ENCODE measurements at places on chromosomes 2 and 18. TPM values are rescaled to one million over a fixed set of nuclear protein-coding genes. Genes with fewer than 3 reads are reported as not detected.

HAAO gene
- not detected for total RNA-seq

TCF23 gene
- not detected for total RNA-seq

SAP130 gene
- total RNA-seq, result 13.2 TPM

C2orf92 gene
- total RNA-seq, result 0.81 TPM

SH3RF3 gene
- 0.40 TPM for total RNA-seq

CFAP65 gene
- total RNA-seq, result 0.15 TPM

TDRD15 gene
- total RNA-seq, result not detected

WDR35 gene
- total RNA-seq, result 14.1 TPM

ZBTB7C gene
- 0.05 TPM for total RNA-seq

REG3G gene
- not detected for total RNA-seq

PLEKHA3 gene
- 11.1 TPM for total RNA-seq

CHRND gene
- total RNA-seq, result not detected

DRC1 gene
- total RNA-seq, result 0.29 TPM

MGAT4A gene
- total RNA-seq, result 1.3 TPM

PIEZO2 gene
- 0.74 TPM for total RNA-seq

PPIL3 gene
- total RNA-seq, result 24.9 TPM

SMYD1 gene
- not detected for total RNA-seq

ELOA2 gene
- total RNA-seq, result not detected

CD8B2 gene
- not detected for total RNA-seq

MAPRE2 gene
- total RNA-seq, result 17.0 TPM

SERPINB12 gene
- total RNA-seq, result not detected

NPHP1 gene
- total RNA-seq, result 7.2 TPM

CTNNA2 gene
- 0.22 TPM for total RNA-seq

DCDC2C gene
- 0.24 TPM for total RNA-seq

INSIG2 gene
- 12.1 TPM for total RNA-seq

ING5 gene
- total RNA-seq, result 23.5 TPM

COPS7B gene
- 41.5 TPM for total RNA-seq

TNFAIP6 gene
- 3.0 TPM for total RNA-seq

NT5DC4 gene
- total RNA-seq, result not detected

TTC39C gene
- 11.4 TPM for total RNA-seq

FBXO48 gene
- total RNA-seq, result 0.71 TPM

TEX44 gene
- total RNA-seq, result not detected

UNC80 gene
- not detected for total RNA-seq

TXNDC9 gene
- total RNA-seq, result 43.9 TPM

CERKL gene
- total RNA-seq, result 0.30 TPM

HSBP1L1 gene
- 9.4 TPM for total RNA-seq

GAREM1 gene
- 2.2 TPM for total RNA-seq

IL36A gene
- total RNA-seq, result not detected

MPPE1 gene
- total RNA-seq, result 22.2 TPM

RND3 gene
- total RNA-seq, result 55.6 TPM

UGT1A10 gene
- 0.26 TPM for total RNA-seq

AOX1 gene
- total RNA-seq, result 2.9 TPM

CPS1 gene
- total RNA-seq, result 8.6 TPM

MAB21L4 gene
- 0.15 TPM for total RNA-seq

RPL31 gene
- total RNA-seq, result 2,173 TPM

CXXC1 gene
- total RNA-seq, result 42.8 TPM

AQP12A gene
- total RNA-seq, result not detected

IL1R1 gene
- 34.5 TPM for total RNA-seq

MC4R gene
- not detected for total RNA-seq

QPCT gene
- 18.6 TPM for total RNA-seq

GPR17 gene
- 0.06 TPM for total RNA-seq

DPP10 gene
- total RNA-seq, result not detected

Data from A549 treated with DMSO at 1 μM for 4 hours (cell line).